ENCODE measurements at places on chromosomes 12 and 14.

DNA sequence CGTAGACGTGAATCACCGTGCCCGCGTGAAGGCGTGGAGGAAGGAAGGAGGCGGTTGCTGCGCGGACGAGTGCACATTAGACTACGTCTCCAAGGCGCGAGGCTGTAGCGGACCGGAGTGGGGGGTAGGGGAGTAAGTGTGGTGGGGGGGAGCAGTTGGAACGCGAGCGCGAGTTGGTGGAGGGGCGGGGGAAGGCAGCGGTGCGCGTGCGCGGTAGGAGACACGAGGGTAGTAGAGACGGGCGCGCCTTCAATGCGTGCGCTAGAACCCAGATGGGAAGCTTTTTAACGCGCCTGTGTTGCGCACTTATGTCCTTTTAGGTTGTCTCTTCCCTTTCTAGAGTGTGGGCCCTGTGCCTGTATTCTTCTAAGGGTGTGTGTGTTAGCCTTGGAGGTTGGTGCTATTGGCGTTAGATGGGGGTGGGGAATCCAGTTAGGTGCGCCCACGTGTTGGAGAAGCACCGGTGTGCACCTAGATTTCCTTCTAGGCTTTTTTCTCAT is 604 bp downstream of the EIF4B start:
- peak; percentile 87 for DNase-seq

DNA sequence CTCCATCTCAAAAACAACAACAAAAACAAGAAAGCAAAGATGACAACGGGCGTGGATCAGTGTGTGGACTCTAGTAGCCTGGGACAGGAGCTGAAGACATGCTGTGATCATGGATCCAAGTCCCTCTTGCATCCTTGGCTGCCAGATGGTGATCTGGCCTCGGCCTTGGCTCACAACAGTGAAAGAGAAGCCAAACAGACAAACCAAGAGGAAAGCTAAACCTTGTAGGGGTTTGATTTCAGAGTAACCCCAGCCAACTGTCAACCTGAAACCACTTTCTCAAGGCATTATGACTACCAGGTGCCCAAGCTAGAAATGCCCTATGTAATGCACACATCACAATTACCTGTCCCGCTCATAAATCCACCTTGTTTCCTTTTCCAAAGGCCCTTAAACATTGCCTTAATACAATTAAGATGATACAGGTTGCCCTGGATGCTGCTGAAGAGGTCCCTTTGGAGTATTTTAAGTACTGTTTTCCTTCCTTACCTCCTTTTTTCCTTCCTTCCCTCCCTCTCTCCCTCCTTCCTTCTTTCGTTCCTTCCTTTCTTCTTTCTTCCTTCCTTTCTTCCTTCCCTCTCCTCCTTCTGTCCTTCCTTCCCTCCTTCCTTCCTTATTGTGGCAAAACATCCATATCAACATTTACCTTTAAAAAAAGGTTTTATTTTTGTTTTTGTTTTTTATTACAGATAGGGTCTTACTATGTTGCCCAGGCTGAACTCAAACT is 41.4 kb upstream of the NINJ2 start:
- no peak for DNase-seq

- no peak for DNase-seq
Measured at GRCh38 chr12:53698948-53699677, 23.2 kb upstream of the ATP5MC2 start.

- DNase-seq: peak; percentile 89
Measured at GRCh38 chr14:21917699-21918436, 244.2 kb upstream of the OR4E1 start.

- DNase-seq: no peak
Measured at GRCh38 chr14:99357151-99357915, 85.3 kb upstream of the BCL11B start.

- no peak for DNase-seq
Measured at GRCh38 chr12:120077260-120077659, 39.3 kb downstream of the RAB35 start.

GRCh38 chr14:59177262-59177661 is 11.2 kb upstream of the DAAM1 start:
- no peak for DNase-seq

GRCh38 chr12:43132291-43132690 is 419.7 kb downstream of the ADAMTS20 start:
- DNase-seq: no peak

GRCh38 chr14:23423657-23424056 is 11.8 kb downstream of the MYH7 start:
- no peak for DNase-seq

- no peak for DNase-seq
Measured at GRCh38 chr14:95293449-95293848, 26.3 kb downstream of the CLMN start.

- no peak for DNase-seq
Measured at GRCh38 chr14:43877351-43877960, 629.6 kb downstream of the FSCB start.

- DNase-seq: no peak
Measured at GRCh38 chr12:8773461-8773860, 49.0 kb upstream of the A2ML1 start.

DNA sequence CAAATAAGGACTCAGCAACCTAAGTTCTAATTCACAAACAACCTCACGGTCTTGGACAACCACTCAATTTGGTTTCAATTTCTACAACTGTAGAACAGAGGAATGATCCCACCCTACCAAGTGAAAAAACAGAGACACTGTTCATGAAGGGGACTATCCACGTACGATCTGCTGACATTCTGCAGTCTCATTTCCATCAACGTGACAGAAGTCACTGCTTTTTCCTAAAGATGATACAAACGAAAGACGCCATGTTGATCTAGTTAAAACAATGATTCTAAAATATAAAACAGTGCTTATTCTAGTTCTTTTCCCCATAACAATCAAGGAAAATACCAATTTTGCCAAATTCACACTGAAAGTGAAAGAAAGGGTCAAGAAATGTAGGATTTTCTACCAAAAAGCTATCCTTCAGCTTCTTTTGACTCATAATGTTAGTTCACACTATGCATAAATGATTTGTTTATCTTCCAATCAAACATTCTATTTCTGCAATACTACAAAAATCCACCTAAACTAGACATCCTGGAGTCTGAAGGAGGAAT is 38.1 kb downstream of the CORO1C start:
- no peak for DNase-seq

DNA sequence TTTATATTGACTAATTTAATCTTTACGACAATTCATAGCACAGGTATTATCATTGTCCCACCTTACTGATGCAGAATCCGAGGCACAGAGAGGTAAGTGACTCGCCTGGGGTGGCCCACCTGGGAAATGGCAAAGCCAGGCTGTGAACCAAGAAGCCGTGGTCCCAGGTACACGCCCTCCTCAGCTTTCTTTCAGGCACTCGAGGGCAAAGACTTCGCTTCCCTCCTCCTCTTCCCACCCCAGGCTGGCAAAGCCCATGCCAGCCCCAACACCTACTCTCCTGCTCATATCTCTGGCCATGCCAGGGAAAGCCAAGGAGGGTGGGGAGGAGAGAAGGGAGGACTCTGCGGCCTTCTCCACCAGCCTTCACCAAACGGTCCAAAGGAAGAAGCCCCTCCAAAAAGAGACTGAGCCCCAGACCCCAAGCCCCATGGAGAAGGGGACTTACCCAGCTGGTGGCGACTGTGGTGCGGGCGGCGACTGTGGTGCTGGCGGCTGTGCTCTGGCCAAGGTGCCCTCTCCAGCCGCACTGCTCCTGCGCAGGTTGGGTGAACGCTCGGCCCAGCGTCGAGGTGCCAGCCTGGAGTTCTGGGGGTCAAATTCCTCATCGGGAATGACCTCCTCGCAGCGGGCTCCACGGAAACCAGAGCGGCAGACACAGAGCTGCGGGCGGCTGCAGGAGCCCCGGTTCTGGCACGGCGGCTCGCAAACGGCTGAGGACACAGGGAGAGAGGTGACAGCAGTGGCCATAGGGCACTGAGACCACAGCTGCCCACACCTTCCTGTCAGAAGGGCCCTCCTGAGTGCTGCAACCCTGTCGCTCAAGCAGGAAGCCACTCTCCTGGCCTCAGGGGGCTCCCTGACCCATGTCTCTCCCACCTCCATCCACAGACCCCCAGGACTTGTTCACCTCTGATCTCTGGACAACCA is 26.4 kb downstream of the LTBP2 start:
- no peak for DNase-seq

DNA sequence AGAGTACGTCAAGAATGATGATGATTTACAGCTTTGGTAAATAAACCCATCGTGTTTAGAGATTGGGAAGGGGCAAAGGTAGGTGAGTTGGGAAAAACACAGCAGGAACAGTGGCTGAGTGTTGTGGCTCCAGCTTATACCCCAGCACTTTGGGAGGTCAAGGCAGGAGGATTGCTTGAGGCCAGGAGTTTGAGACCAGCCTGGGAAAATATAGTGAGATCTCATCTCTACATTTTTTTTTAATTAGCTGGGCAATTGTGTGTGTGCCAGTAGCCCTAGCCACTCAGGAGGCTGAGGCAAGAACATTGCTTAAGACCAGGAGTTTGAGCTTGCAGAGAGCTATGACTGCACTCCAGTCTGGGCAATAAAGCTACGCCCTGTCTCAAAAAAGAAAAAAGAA is 77.1 kb downstream of the RASSF9 start:
- no peak for DNase-seq

DNA sequence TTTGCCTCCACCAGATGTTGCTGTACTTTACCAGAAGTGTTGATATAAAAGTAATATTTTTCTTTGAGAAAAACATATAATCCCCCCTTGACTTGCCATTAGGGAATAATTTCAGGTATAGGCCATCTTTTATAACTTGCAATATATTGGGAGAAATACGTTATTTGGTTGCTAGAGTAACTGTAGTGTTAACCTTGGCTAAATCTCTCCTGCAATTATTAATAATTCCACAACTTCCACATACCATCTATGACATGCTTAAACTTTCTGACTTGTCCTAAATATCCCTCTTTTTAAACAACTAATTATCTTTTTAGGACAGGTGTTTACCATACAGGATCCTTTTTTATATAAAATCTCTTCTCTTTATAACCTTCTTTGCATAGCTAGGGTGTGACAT is 1048.2 kb downstream of the SLC16A7 start:
- peak; percentile 9 for DNase-seq
